ENCODE measurements at places on chromosomes 1 and 21.

- DNase-seq = no peak
Observed at GRCh38 chr1:206738370-206739366, 31.9 kb upstream of the IL19 start.

GRCh38 chr1:160996178-160996577 lies 24.8 kb downstream of the F11R start:
- no peak for DNase-seq

DNA sequence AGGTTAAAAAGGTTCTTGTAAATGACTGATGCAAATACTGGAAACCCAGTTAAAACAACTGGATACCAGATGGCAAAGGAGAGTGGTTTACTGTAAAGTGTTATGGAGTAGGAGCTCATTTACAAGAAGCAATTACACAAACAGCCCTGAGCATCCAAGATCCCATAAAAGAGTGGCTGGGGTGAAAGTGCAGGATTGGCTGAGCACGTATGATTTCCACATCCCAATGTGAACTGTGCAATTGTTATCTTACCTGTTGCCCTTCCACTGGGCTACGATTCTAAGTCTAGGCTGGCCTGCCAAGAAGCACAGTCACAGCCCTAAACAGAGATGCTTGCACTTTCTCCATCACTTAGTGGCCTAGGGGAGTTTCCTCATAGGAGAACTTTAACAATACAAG lies 277.6 kb upstream of the RUNX1 start:
- no peak for DNase-seq

GRCh38 chr1:108897865-108898720 lies 21.3 kb downstream of the GPSM2 start:
- DNase-seq = no peak

DNA sequence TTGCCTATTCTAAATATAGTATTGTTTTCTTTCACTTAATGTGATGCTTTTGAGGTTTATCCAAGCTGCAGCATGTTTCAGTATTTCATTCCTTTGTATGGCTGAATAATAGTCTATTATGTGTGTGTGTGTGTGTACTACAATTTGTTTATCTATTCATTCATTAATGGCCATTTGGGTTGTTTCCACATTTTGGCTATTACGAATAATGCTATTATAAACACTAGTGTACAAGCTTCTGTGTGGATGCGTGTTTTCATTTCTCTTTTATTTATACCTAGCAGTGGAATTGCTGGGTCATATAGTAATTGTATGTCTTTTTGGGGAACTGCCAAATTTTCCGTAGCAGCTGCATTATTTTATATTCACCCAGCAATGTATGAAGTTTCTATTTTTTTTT lies 15.0 kb upstream of the THEM5 start:
- DNase-seq = no peak

DNA sequence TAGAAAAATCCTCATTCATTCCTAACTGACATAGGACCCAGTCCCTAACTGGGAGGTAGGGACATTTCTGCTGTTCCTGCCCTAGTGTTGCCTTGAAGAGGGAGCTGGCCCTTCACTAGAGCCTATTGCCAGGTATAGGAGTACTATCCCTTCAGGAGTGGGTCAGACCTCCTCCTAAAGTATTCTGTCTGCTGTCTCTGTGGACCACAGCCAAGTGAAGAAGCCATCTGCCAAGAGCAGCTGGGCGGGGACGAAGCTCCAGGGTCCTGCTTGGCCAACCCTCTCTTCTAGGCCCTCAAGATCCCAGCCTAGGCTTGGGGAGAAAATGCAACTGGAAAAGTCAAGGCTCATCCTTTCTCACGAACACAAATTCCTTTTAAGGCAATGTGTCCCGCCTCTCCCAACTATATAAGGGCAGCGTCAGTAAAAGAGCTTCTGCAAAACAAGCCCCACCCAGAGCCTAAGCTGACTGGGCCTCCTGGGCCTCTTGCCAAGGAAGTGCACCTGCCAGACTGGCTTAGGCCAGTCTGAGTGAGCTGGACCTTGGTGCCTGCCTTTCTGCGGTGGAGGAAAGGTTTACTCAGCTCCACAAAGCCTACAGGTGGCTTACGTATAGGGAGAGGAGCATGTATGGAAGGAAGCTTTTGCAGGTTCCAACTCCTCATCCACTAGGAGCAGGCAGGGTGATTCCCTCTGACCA lies 638 bp upstream of the TUFT1 start:
- DNase-seq = peak; percentile 67

DNA sequence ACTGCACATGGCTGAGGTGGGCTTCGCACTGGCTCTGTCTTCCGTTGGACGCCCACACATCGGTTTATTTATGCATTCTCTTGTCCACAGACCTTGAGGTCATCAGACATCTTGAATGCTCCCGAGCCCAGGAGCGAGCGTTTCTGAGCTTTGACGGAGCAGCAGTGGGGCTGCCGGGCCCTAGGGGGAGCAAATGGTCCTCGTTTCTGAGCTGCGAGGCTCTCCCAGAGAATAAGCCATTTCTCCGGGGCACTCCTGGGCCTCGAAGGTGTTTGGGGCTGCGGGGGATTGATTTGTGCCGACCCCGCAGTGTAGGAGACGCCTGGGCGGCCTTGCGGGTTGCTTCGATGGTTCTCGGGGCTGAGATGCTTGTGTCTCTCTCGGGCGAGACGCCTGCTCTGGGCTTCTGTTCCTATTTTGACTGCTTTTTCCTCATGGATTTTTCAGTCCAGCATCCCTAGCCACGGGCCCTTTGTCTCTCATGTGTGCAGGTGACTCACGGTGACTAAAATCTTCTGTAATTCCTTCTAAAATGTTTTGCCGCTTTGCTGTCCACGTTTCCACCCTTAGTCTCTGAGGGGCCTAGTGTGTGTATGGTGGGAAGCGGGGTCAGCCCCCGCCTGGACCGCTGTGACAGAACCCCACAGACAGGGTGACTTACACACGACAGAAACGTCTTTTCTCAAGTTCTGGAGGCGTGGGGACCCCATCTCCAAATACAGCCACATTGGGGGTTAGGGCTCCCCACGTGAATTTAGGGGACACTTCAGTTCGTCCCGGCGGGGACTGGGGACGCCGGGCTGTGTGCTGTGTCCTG lies 62.1 kb downstream of the FAAP20 start:
- no peak for DNase-seq

- DNase-seq = no peak
Observed at GRCh38 chr1:41758904-41759548, 159.7 kb downstream of the HIVEP3 start.

GRCh38 chr21:45291613-45292398 lies 4.1 kb upstream of the POFUT2 start:
- no peak for DNase-seq

DNA sequence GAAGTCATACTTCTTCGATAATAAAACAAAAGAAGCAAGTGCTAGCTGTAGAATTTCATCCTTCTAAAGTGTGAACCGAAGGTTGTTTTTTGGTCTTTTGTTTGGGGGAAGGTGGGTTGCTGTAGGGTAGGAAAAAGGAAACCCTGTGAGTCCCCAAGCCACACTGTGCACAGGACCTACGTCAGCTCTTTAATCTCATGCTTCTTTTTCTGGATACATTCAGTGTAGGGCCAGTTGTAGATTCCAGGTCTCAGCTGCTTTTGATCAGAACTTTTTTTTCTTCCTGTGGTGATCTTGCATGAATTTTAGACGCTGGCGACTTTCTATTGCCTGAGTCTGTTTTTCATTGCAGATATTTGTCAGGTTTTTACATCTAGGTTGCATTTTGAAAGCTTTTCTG lies 40.2 kb downstream of the BCL9 start:
- no peak for DNase-seq

DNA sequence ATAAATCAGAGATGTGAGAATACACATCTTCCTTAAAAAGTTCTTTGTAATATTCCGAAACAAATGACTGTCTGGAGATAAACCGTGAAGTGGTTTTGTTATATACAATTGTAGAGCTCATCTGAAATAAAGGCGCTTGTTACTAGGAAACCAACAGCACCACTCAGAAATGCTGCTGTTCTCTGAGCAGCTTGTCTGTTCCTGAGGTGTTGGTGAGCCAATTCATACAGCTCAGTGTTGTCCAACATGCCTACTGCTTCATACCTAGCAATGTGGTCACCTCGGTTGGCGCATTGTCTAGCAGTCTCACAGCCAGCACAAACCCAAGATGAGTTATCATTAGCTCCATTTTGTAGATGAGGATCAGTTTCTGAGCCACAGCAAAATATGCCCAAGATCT lies 44.4 kb downstream of the GFI1 start:
- DNase-seq = no peak

DNA sequence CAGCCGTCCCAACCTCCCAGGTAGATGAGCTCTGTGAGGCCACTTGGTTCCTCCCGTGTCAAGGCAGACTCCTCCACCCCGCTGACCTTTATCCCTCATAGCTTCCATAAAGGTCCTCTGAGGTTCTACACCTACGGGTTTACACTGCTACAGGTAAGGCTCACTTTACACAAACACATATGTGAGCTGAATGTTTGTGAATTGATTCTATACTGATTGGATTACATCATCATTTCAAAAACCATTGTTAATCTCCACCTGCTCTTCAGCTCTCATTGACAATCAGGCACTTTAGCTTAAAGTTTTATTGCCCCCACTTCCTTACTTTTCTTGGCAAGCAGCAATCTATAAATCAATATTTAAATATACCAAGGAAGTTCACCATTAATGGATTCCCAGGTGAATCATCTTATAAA lies 12.8 kb upstream of the RGS16 start:
- DNase-seq = no peak

DNA sequence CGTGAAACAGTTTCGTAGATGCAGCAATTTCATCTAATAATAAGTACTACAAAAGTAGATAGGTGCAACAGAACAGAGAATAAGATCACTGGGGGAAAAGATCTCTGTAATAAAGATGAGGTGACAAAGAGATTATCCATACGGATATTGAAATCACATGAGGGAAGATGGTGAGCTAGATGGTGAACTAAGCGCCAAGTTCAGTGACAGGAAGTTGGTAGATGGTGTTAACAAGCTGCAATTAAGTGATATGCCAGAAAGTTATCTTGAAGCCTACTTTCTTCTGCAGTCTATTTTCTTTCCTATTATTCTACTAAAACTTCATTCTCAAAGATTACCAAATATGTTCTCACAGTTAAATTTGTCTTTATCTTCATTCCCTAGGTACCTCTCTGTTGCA lies 7.1 kb downstream of the LRIF1 start:
- DNase-seq = no peak

GRCh38 chr1:35539073-35539823 lies 18.0 kb downstream of the KIAA0319L start:
- DNase-seq = peak; percentile 46

- DNase-seq = no peak
Observed at GRCh38 chr1:45365051-45365450, 24.8 kb upstream of the MUTYH start.

DNA sequence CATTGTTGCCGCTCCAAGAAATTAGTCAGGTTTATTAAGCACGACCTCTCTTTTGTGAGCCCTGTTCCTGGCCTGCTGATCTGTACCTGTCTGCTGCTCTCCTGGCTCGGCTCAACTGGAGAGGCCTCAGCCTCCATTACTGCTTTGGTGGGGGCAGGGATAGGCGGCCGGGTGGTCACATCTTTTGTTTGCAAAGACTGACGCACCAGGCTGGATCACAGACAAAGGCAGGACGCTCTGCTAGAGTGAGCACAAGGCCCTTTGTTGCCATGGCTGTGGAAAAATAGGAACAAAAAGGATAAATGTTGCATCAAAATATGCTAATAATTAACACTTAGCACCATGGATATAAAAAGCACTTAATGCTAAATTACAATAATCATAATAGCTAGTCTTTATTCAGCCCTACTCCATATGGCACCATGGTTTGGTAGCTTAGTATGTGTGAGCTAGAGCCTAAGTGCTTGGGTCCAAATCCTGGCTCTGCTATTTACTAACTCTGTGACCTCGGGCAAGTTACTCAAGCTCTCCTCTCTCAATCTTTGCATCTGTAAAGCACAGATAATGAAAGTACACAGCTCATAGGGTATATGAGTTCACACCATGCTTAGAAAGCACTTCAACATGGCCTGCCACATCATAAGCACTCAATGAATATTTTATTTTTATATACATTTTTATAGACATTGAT lies 28.9 kb upstream of the HPDL start:
- DNase-seq = no peak

GRCh38 chr1:54485416-54485815 lies 62.6 kb upstream of the ACOT11 start:
- DNase-seq = peak; percentile 43

DNA sequence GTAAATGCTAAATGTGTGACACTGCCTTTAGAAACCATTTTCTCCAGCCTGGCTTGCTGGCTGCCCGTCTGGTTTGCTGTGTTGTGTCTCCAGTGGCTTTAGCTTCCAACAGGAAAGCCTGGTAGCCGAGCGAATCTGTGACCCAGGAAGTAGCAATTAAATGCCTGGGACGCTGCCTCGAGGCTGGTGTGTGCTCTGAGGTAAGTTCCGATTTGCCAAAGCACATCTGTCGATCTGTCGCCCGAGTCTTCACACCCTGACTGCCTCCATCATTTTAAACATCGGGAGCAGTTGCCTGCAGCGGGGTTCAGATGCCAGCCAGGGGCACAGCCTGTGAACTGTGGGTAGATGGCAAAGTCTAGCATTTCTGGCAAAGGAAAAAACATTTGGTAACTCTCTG lies 2.2 kb downstream of the MIB2 start:
- no peak for DNase-seq

- DNase-seq = no peak
Observed at GRCh38 chr1:100769906-100770646, 50.5 kb downstream of the VCAM1 start.

DNA sequence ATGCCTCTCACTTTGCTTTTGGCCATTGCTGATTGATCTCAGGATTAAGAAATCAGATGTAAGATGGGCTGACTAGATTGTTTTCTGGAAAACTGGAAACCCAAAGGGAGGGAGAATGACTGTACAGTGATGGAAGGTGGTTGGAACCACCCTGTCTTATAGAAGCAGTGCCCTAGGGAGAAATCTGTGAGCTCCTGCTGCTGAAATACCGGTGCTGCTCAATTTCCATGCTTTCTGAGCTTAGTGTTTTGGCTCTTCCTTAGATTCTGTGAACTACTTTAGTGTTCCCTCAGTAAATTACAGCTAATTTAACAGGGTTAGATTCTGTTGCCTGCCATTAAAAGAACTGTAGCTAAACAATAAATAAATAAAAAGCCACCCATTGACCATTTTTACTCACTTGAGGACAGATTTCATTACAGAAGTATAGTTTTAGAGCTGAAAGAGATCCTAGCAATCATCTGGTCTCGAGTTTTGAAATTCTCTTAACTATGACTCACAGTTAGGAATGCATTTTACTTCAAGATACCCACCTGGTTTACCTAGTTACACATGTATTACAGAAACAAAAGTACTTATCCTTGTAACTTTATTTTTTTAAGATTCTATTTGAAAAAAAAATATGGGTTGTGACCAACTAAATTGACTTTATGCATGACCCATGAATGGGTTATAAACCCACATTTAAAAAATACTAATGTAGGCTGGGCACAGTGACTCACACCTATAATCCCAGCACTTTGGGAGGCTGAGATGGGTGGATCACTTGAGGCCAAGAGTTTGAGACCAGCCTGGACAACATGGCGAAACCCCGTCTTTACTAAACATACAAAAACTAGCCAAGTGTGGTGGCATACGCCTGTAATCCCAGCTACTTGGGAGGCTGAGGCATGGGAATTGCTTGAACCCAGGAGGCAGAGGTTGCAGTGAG lies 33.2 kb downstream of the CAMSAP2 start:
- no peak for DNase-seq

GRCh38 chr1:70874818-70875217 lies 172.8 kb downstream of the PTGER3 start:
- DNase-seq = no peak

- no peak for DNase-seq
Observed at GRCh38 chr1:56029319-56030003, 549.9 kb downstream of the PLPP3 start.
